ENCODE measurements at places on chromosomes 7 and 10.

- DNase-seq, result no peak
Measured at GRCh38 chr10:5545778-5546710, 21.3 kb downstream of the CALML3 start.

DNA sequence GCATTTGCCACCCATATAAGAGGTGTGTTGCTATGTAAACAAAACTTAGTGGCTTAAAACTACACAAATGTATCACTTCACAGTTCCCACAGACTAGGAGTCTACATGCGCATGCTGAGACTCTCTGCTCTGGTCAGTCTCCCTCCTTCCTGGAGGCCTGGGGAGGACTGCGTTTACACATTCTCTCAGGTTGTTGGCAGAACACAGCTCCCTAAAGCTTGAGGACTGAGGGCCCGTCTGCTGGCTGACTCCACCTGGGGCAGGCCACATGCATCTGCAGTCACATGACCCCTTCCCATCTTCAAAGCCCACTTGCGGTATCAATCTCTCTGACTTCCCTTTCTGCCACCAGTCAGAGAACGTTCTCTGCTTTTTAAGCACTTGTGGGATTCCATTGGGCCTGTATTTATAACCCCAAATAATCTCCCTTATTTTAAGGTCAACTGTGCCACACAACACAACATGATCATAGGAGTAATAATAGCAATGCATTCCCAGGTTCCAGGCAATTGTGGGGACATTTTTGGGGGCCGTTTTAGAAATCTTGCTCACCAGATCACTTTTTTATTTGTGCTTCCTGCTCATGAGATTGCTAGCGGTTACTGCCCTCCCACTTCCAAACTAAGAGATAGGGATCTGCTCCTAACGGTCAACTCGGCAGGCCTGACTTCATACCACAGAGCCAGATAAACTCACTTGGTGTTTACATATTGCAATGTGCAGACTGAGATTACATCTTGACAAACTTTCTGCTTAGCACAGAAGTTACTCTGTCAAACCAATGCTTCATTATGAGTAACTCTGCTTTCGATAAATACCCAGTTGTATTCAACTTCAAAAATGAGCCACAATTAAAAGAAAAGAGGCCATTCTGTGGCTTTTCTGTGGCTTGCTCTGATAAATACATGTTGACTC, 96.3 kb downstream of the ALOX5 start:
- no peak for DNase-seq

- DNase-seq, result no peak
Measured at GRCh38 chr10:34480345-34480744, 334.8 kb downstream of the PARD3 start.

DNA sequence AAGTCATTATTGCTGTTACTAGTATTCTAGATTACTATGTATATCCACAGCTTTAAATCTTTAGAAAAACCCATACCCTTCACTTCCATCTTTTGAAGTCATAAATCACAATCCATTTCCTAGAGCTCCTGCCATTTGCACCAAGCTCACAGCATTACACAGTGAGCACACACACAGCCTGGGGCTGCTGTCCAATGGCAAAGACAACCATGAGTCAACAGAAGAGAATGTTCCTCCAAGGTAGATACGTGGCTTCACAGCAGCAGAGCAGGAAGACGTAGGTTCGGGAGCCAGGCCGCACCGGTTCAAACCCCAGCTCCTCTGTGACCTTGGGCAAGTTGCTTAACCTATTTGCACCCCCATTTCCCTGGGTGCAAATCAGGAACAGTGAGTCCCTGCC, 234.6 kb downstream of the DIP2C start:
- DNase-seq, result peak; percentile 28

GRCh38 chr10:130787243-130787642, 524.3 kb downstream of the TCERG1L start:
- DNase-seq, result no peak

GRCh38 chr10:19532411-19532810, 283.8 kb upstream of the PLXDC2 start:
- no peak for DNase-seq

DNA sequence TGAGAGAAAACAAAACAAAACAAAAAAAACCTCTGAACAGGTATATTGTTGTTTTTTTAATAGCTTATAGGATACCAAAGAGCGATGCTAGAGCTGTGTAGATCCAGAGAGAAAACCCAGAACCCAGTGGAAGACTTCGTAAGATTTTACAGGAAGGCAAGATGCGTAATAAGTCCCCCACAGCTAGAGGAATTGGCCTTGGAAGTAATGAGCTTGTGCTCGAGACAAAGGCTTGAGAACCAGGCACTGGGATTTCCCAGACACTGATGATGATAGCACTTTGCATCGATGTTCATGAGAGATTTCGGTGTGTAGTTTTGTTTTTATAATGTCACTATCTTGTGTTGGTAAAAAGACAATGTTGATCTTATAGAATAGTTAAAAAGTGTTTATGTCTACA, 821.5 kb upstream of the IGFBP3 start:
- DNase-seq, result no peak

DNA sequence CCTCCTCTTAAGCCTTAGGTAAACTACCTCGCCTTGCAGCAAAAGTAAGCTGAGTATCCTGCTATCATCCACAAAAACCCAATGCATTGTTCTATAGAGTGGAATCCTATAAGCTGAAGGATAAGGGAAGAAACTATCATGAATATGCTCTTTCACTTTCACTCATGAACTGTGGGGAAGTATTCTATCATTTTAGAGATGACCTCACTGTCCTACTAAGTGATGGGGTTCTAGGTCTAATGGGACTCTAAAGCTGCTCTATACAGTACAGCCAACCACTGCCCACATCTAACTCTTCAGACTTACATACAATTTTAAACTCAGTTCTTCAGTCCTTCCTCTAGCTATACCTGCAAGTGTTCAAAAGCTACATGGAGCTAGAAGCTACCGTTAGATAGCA, 16.2 kb downstream of the MKRN1 start:
- DNase-seq, result no peak

DNA sequence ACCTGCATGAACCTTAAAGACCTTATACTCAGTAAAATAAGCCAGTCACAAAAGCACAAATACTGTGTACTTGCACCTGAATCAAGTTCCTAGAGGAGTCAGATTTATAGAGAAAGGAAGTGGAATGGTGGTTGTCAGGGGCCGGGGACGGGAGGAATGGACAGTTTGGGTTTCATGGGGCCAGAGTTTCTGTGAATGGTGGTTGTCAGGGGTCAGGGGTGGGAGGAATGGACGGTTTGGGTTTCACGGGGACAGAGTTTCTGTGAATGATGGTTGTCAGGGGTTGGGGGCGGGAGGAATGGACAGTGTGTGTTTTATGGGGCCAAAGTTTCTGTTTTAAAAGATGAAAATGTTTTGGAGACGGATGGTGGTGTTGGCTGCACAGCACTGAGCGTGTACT, 260.0 kb upstream of the MKI67 start:
- DNase-seq, result no peak

DNA sequence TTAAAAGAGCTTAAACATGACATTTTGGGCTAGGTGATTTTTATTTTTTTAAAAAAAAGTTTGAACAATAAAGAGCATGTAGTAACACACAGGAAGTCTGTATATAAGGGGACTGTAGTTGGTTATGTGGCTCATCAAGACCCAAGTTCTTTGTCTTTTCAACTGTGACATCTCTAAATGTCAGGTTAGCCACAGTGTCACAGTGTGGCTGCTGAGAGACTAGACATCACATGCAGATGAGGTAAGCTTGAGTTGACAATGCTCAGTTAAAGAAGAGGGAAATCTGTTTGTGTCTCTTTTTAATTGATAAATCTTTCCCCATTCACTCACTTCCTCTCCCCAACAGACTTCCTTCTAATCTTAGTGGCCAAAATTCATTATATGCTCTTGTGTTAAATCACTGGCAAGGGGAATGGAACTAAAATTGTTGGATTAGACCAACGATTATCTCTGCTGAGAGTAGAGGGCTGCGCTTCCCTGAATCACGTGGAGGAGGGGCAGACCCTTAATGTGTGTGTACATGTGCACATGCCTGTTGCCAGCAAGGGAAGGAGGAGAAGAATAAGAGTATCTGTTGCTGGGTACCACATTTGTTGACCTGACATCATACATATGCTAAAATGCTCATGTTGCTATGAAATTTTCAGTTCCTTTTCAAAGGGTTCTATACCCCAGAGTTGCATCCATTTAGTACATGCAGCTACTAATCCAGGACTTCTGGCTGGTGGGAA, 78.3 kb downstream of the MMRN2 start:
- no peak for DNase-seq
